ENCODE measurements at places on chromosomes 4 and X. TPM values are rescaled to one million over a fixed set of nuclear protein-coding genes. Genes with fewer than 3 reads are reported as not detected.

GRCh38 chr4:103719830-103720207 lies at the start of gene TACR3:
TACR3 (minus strand) TSS chr4:103719985; CDS start chr4:103719675, 310 bp downstream.
- peaks cover 24% of the 10 kb centered on the region for H3K4me1 ChIP-seq
- no peaks in the 10 kb centered on the region for H3K36me3 ChIP-seq
- DNase-seq: peak; percentile 94
- peaks cover 4% of the 10 kb centered on the region for H3K27me3 ChIP-seq
- H3K27ac ChIP-seq: no peak within 1 kb of the TSS

Gene SASH3
- 90.1 TPM for polyA plus RNA-seq

Gene LEF1
- 3.8 TPM for polyA plus RNA-seq

GRCh38 chrX:65045001-65045400 lies 68.8 kb upstream of the ZC4H2 start:
- no peak overlapping the region for H3K27ac ChIP-seq
- DNase-seq: no peak
- H3K4me1 ChIP-seq: no peaks in the 10 kb centered on the region
- no peaks in the 10 kb centered on the region for H3K36me3 ChIP-seq

Gene FGFR3
- 8.1 TPM for polyA plus RNA-seq

Gene CXorf49
- polyA plus RNA-seq: not detected

GRCh38 chr4:138236037-138236436 lies 6.1 kb downstream of the SLC7A11 start:
- H3K27me3 ChIP-seq: no peaks in the 10 kb centered on the region
- H3K4me3 ChIP-seq: no peak overlapping the region
- no peak for DNase-seq
- no peaks in the 10 kb centered on the region for H3K36me3 ChIP-seq

DNA sequence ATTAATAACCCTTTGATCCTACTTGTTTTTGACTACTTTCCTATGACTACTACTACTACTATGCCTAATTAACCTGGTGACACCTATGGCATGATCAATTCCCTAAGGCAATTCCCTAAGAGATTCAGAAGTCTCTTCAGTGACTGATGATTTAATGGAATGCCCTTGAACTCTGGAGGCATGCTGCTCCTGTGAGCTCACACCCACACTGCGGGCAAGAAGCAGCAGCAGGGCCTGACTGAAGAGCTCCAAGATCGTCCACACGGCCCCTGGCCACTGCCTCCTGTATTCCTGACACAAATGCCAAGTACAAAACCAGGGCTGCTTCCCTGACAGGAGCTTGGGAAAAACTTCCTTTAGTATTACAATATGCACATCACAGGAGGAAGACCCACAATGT lies 74.2 kb upstream of the STS start:
- no peak for DNase-seq
- no peak overlapping the region for H3K27ac ChIP-seq
- H3K4me3 ChIP-seq: no peak overlapping the region

DNA sequence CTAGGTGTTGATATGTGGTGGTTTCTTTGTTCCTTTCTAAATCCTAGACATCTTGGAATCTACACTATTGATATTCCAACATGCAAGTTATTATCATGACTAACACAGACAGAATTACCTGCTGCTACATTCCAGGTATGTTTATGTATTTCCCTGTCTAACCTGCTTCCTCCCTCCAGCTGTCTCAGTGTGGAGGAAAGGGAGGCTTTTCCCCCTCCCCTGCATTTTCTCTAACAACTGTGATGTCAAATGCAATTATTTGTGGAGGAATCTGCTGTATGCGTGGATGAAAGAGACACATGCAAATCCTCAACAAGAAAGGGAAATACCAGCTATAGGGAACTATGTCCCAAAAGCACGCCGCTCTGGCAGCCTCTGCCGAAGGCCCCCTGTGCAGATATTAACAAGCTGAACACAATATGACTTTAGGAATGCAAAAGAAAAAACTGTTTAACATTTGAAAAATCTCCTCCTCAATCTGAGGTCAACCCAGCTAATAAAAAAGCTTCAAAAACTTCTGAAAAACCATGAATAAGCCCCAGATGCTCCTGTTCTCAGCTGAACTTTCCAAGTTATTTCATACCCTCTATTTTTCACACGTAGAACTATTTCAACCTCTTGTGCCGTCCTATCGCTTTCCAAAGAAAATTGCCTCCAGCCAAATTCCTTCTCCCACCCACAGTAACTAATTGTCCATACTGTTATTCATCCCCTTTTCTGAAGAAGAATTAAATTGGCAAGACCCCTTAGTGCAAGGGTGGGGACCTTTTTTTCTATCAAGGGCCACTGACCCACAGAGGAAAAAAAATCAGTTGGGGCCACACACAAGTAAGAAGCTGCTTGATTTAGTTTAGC lies 225.1 kb upstream of the GPC4 start:
- H3K4me3 ChIP-seq: no peak overlapping the region
- peak; percentile 16 for DNase-seq
- no peak overlapping the region for H3K27ac ChIP-seq

DNA sequence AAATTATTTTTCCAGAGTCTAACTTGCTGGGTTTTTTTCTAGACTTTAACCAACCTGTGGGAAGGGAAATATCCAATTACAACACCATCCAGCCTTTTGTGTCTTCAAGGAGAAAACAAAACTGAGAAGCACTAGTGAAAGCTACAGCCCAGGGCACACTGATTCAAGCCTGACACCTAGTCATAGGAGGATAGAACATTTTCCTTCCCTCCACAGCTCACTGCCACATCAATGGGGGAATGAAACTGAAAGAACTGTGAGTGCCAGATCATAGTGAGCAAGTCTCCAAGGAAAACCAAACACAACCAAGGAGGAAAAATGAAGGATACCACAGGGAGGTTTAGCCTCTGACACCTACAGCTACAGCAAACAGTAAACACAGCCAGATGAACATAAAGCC lies 43.3 kb upstream of the MAGEA8 start:
- no peaks in the 10 kb centered on the region for H3K4me1 ChIP-seq
- DNase-seq: no peak
- no peaks in the 10 kb centered on the region for H3K36me3 ChIP-seq
- no peak overlapping the region for H3K27ac ChIP-seq

Gene GJB1
- 0.42 TPM for polyA plus RNA-seq

Gene UGT2A1
- polyA plus RNA-seq: 0.13 TPM

- DNase-seq: peak; percentile 79
- H3K4me3 ChIP-seq: no peak overlapping the region
- H3K27me3 ChIP-seq: no peaks in the 10 kb centered on the region
- peaks cover 46% of the 10 kb centered on the region for H3K4me1 ChIP-seq
Measured at GRCh38 chr4:7823416-7823824, 116.2 kb downstream of the AFAP1 start.

DNA sequence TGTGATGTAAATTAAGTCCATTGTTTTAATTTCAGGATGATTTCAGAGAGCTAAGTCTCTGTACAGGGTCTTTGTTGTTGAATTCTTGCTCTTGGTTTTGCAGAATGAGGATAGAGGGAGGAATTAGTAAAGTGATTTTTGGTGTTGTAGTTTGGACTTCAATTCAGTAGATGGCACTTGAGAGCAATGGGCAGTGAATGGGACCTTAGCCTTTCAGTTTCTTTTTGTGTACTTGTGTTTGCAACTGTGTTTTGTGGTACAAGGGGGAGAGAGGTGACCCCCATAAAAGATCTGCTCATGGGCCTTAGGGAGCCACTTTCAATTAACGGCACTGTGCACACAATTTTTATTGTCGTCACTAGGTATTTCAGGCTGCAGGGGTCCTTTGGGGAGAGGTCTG lies 340.0 kb downstream of the DCAF12L2 start:
- H3K4me3 ChIP-seq: no peak overlapping the region
- no peaks in the 10 kb centered on the region for H3K27me3 ChIP-seq
- H3K4me1 ChIP-seq: no peaks in the 10 kb centered on the region
- DNase-seq: no peak

DNA sequence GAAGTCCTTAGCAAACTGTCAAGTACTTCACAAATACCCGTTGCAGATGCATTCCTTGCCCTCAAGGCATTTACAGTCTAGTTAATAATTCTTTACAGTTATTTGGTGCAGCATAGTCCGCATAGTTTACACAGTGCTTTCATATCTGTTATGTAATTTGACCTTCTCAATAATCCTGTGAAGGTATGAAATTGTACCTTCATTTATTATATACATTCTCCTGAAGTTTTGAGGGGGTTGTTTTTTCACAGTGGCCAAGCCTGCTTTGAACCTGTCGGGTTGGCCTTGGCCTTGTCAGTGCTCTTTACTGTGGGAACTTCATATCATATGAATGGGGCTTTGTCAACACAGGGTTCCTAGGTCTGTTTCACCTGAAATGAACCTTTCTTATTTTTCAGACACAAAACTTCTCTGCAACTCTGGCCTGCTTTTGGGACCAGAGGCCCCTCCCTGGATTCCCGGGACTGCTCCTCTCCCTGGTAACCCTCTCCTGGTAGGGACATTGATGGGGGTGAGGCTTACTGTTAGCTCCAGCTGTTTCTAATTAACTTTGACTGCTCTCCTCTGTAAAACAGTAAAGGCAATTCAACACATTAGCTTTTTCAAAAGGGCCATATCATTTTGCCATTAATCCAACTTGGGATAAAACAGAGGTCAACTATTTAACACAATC lies 9.1 kb downstream of the IGFBP7 start:
- H3K27ac ChIP-seq: no peak overlapping the region
- peaks cover 48% of the 10 kb centered on the region for H3K4me1 ChIP-seq
- no peak for DNase-seq
- no peak overlapping the region for H3K4me3 ChIP-seq

DNA sequence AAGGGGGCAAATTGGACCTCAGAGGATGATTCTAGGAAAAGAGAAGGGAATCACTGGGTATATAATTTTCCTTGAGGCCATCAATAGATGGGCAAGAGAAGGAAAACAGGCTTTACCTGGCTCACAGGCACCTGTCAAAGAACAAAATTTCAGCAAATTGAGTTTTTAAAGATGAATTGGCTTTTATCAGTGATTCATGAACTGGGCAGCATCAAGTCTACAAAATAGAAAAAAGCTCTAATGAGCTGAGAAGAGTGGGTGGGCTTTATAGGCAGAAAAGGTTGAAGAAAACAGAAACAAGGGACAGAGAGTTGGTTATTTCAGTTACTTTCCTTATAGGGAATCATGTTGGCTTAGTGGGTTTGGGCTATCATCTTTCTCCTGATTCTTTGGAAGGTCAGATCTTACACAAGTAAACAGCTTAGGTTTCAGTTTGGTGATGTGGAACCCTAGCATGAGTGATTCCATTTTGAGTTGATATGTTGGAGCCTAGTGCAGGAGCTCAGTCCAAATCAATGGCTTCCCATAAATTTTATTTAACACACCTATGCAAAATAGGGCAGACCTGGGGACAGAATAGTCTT lies 120.7 kb upstream of the MED14 start:
- peaks cover 3% of the 10 kb centered on the region for H3K27me3 ChIP-seq
- DNase-seq: no peak
- no peak overlapping the region for H3K27ac ChIP-seq
- no peaks in the 10 kb centered on the region for H3K4me1 ChIP-seq
- H3K36me3 ChIP-seq: no peaks in the 10 kb centered on the region
- H3K4me3 ChIP-seq: no peak overlapping the region

DNA sequence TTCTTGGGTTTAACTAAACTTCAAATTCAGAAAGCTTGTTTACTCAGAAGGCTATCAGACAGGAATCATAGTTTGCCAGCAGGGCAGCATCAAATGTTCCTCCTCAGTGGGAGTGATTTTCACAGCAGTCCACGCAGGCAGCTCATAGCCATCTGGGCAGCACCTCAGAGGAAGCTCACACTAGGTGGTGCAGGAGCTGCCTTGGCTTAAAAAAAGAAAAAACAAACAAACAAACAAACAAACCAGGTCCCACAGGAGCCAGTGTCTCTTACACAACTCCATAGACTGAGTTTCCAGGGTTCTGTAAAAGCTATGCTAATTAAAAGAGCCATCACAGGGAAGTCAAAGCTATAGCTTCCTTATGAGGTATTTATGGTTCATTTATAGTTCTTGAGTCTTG lies 10.5 kb upstream of the KLHL5 start:
- H3K4me1 ChIP-seq: peaks cover 5% of the 10 kb centered on the region
- H3K36me3 ChIP-seq: no peaks in the 10 kb centered on the region
- H3K27ac ChIP-seq: no peak overlapping the region
- H3K27me3 ChIP-seq: no peaks in the 10 kb centered on the region
- no peak overlapping the region for H3K4me3 ChIP-seq
- DNase-seq: no peak

- DNase-seq: peak; percentile 2
- H3K36me3 ChIP-seq: no peaks in the 10 kb centered on the region
- H3K4me3 ChIP-seq: no peak overlapping the region
- no peak overlapping the region for H3K27ac ChIP-seq
Measured at GRCh38 chr4:178316211-178316610, 874.0 kb upstream of the AGA start.

- H3K4me3 ChIP-seq: no peak overlapping the region
- H3K27ac ChIP-seq: no peak overlapping the region
- H3K36me3 ChIP-seq: no peaks in the 10 kb centered on the region
- no peak for DNase-seq
- H3K4me1 ChIP-seq: peaks cover 2% of the 10 kb centered on the region
Measured at GRCh38 chr4:177225605-177226004, 84.1 kb upstream of the NEIL3 start.

DNA sequence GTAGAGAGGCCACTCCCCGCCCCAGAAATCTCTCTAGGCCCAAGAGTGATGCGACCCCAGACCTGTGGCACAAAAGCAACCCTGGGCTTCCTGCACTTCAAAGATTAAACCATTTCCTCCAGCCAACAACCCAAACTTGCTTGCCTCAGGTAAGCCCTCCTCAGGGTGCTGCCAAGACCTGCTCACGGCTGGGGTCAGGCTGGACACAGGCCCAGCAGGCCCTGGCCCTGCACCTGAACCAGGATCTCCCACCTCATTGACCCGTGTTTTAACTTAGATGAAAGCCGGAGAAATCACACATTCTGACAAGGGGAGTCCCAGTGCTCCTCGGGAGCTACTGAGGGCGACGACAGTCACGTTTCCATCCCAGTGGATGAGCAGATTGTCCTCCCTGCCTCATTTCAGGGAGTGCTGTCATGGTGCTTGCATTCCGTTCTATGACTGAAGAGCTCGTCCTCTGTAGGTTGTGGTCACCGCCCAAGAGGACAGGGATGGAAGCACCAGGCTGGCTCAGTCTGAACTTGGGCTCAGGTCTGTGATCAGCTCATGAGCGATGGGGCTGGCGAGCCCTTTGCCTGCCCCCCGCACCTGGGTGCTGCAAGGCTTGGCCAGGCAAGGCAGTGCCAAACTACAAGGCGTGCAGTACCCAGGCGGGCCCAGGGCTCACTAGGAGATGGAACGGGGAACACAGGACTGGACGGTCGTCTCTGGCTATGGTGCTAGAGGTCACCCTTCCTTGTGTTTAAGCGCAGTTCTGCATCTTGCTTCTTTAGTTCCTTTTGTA lies 25.9 kb downstream of the WDR1 start:
- no peak overlapping the region for H3K27ac ChIP-seq
- no peak overlapping the region for H3K4me3 ChIP-seq
- no peak for DNase-seq
- peaks cover 11% of the 10 kb centered on the region for H3K4me1 ChIP-seq
